ENCODE measurements at places on chromosomes 6 and 20.

DNA sequence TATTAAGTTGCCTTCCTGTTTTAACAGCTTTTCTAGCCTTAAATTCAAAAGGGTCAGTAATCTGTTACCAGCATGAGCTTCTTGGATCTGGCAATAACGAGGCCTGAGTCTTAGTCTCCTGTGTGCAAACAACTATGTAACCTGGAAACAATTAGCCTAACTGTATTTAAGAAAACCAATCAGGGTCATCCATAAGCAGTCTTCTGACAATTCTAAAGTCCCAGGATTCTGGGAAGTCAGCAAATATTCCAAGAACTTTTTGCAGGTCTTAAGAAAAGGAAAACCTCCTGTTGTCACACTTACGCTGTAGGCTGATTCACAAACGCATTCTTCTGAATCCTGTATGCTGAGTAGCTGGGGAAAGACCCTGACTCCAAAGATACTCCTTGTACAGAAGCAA is 90.4 kb downstream of the COL12A1 start:
- peak; percentile 75 for DNase-seq

GRCh38 chr6:122792766-122793165 is 3.7 kb downstream of the SMPDL3A start:
- no peak for DNase-seq

DNA sequence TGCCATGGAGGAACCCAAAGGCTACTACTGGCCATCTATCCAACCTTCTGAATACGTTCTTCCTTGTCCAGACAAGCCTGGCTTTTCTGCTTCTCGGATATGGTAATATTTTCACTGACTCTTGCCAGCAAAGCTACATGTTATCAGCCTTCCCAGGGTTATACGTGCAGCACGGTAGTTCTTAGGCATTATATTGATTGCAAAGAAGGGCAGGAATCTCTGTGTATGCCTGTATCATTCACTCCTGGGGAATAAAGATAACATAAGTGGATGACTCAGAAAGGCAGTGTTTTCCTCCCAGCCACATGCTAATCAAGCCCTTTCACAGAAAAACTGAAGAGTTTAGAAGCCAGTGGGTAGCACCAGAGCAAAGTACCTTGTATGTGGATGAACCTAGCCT is 98.7 kb downstream of the ADGRG6 start:
- peak; percentile 24 for DNase-seq

GRCh38 chr20:5772704-5773103 is 22.5 kb downstream of the SHLD1 start:
- DNase-seq = no peak

DNA sequence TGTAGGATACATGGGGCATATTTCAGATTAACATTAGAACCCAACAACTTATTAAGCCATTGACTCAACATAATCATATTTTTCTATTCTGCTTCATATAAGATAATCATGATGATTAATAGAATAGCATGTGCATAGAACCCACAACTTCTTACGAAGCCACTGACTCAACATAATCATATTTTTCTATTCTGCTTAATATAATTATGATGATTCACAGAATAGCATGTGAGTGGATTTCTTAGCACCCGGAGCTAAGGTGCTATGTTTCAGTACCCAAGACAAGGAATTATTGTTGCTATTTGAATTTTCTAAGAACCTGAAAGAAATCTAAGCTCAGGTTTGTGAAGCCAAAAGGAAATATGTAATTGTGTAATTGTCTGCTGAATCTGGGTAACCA is 96.8 kb downstream of the TENT5A start:
- peak; percentile 27 for DNase-seq

DNA sequence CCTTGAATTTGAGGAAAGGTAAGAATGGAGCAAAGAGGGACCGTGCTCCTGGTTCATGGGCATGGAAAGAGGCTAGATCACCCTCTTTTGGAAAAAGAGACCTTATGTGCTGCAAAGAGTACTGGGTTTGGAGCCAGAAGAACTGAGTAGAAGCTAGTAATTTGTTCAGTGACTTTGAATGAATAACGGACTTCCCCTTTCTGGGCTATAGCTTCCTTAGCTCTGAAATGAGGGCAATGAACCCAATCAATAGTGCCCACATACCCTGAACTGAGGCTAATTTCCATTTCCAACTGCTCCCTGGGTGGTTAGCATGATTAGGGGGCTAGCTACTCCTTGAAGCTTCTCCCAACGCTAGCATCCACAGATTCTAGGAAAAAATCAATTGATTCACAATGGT is 121.4 kb downstream of the UNC5CL start:
- DNase-seq = no peak

DNA sequence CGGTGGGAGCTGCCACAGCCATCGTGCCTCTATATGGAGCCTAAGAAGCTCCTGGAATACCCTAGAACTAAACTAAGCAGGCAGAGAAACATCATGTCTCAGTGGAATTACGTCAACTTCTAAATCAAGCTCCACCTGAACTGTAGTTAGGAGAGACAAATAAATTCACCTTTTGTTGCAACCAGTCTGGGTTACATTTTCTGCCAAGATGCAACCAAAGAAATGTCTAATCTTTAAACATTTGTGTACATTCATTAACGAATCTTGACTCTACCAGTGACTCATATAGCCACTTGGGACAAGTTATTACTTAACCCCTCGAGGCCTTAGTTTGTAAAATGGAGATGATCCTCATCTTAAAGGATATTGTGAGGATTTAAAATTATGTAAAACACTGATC is 8.9 kb downstream of the PTPRK start:
- peak; percentile 35 for DNase-seq

GRCh38 chr6:47083586-47084047 is 41.5 kb upstream of the ADGRF1 start:
- DNase-seq = peak; percentile 47

- no peak for DNase-seq
Observed at GRCh38 chr20:32537657-32538525, 47.2 kb downstream of the NOL4L start.

GRCh38 chr6:136624347-136624746 is 74.1 kb upstream of the MAP7 start:
- no peak for DNase-seq

- no peak for DNase-seq
Observed at GRCh38 chr20:59939052-59939878, 840 bp downstream of the PPP1R3D start.

- no peak for DNase-seq
Observed at GRCh38 chr6:117008618-117009017, 131.6 kb downstream of the RFX6 start.

- DNase-seq = no peak
Observed at GRCh38 chr20:24957326-24958016, 8.4 kb downstream of the CST7 start.

GRCh38 chr20:36394340-36394965 is 88.3 kb downstream of the DLGAP4 start:
- DNase-seq = no peak

- peak; percentile 99 for DNase-seq
Observed at GRCh38 chr6:43125119-43125518, 46.0 kb upstream of the SRF start.

DNA sequence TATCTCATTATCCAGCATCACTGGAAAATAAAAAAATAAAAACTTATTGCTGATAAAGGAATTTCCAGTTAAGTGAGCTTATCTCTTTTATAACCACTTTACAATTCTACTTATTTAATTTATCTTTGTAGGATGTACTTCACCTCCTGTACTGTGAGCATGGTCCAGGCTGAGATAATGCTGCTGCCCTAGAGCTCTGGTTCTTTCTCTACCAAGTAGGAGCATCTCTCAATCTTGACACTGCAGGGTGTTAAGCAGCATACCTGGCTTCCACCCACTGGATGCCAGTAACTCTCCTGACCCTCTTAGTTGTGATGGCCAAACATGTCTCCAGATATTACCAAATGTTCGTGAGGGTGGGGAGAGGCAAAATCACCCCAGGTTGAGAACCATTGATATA is 454.5 kb downstream of the ADGRB3 start:
- no peak for DNase-seq

DNA sequence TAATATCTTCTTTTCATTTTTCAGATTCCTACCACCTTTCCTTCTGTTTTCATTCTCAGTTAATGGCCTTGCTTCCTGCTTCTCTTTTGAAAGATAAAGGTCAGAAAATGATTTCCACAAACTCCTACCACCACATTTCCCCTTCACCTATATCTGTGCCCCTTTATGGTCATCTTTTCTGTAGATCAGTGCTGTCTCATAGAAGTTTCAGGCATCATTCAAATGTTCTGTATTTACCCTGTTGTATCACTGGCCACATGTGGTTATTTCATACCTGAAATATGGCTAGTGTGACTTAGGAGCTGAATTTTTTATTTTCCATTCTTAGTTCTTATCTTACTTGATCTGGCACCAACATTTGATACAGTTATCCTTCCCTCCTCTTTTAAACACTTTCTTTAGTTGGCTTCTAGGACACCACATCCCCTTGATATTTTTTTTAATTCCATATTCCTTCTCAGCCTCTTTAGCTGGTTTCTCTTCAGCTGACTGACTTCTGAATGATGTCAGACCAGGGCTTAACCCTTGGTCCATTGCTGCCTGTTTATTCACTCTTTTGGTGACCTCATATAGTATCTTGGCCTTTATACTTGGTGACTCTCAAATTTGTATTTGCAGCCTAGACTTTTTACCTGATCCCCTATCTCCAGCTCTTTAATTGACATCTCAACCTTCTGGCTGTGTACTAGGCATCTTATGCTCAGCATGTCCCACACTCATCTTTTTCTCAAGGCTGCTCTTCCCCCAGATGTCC is 81.0 kb downstream of the ATRN start:
- DNase-seq = no peak

- DNase-seq = no peak
Observed at GRCh38 chr6:143429970-143430369, 20.5 kb downstream of the ADAT2 start.

DNA sequence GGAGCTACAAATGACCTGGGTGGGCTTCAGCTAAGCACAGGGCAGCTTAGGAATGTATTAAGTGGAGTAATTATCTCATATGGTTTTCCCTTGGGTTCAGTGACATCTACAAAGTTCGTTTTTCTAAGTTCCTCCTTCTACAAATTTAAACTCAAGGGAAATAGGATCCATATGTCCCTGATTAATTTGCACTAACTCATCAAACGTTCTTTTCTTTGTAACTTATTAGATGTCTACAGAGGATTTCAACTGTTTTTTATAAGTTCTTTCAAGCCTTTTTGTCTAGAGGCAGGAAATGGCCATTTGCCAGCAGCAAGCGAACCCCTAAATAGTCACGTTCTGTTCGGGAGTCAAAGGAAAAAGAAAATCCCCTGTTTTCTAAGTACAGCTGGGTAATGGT is 1060.3 kb downstream of the KIF16B start:
- DNase-seq = no peak

DNA sequence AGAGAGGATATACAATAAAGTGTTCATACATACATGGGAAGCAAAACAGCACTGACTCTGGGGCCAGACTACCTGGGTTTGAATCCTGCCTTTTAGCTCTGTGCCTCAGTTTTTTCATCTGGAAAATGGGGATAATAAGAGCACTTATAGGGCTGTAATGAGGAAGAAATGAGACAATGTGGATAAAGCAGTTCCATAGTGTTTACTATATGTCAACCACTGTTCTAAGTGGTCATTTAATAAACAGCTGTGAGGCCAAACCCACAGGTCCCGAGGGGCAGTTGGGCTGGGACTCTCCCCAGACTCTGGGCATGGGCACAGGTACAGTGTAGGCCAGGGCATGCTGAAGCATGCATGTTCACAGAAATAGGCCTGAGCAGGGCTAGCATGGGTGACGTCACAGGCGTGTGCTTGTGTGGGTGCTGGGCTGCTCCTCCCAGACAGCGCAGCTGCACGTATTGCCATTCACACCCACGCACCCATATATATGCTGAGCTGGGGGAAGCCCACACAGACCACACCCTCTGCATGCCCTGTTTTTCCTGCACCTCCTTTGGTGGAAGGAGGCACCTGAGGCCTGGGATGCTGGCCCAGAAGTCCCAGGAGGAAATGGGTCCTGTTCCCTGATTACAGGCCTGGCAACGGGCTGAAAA is 3.5 kb upstream of the PLCG1 start:
- no peak for DNase-seq

GRCh38 chr6:5084360-5084780 is 771 bp upstream of the PPP1R3G start:
- peak; percentile 29 for DNase-seq

DNA sequence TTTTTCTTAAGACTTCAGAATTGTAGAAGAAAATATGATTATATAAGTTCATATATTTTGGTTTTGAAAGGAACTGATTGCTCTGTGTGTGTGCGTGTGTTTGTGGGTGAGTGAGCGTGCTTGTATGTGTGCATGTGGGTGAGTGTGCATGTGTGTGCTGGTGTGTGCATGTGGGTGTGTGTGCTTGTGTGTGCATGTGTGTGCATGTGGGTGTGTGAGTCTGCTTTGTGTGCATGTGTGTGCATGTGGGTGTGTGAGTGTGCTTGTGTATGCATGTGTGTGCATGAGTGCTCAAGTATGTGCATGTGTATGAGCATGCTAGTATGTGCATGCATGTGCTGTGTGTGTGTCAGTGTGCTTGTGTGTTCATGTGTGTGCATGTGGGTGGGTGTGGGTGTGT is 238.5 kb downstream of the CDC5L start:
- DNase-seq = no peak

- DNase-seq = no peak
Observed at GRCh38 chr6:120945905-120946594, 388.2 kb downstream of the TBC1D32 start.

DNA sequence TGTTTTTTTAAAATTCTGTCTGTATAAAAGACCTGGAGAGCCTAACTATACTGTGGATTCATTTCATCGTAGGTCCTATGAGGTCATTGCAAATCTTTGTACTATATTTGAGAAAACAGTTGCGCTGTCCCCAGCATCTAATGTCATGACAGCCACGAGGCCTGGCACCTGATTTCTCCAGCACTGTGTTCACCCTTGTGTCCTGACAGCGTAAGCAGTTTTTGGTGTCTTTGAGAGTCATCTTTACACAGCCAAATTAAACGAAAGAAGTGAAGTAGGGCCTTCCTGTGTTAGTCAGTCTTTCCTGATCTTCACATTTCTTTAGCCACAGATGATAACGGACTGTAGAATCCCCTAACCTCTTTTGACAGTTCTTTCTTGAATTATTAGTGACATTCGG is 70.6 kb upstream of the PHACTR2 start:
- no peak for DNase-seq

GRCh38 chr6:10553871-10554270 is 32.7 kb downstream of the GCNT2 start:
- no peak for DNase-seq

- no peak for DNase-seq
Observed at GRCh38 chr20:17576215-17576614, 6.3 kb downstream of the DSTN start.

- DNase-seq = no peak
Observed at GRCh38 chr6:116387374-116387773, 16.6 kb downstream of the DSE start.

DNA sequence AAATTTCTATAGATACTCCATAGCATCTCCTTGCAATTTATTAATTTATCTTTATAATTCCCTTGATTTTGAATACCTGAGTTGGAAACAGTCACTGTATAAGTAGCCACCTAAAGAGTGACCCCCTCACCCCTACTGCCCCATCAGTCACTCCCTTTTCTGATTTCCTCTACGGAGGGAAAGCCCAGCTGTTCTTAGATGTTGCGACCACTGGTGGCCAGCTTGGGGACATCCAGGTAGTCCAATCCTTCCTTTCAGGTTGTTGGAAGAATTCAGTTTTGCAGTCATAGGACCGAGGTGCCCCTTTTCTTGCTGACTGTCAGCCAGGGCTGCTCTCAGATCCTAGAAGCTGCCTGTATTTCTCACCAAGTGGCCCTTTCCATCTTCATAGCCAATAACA is 87.8 kb downstream of the BMP6 start:
- DNase-seq = no peak

- no peak for DNase-seq
Observed at GRCh38 chr6:94349227-94349626, 929.9 kb upstream of the EPHA7 start.

All from fibroblast of skin of scalp (primary cell).